ENCODE measurements at places on chromosomes 4 and X. TPM values are rescaled to one million over a fixed set of nuclear protein-coding genes. Genes with fewer than 3 reads are reported as not detected.

Gene REPS2
- total RNA-seq: 0.14 TPM

Gene CENPE
- total RNA-seq: 2.1 TPM

Gene ZFP92
- 0.28 TPM for total RNA-seq

Gene RHOXF2
- not detected for total RNA-seq

Gene FGFBP1
- total RNA-seq: not detected

Gene F8A3
- 0.55 TPM for total RNA-seq

Gene CXorf65
- not detected for total RNA-seq

Gene GPR50
- total RNA-seq: not detected

Gene AFF2
- total RNA-seq: under 0.01 TPM

Gene STAP1
- not detected for total RNA-seq

Gene SPANXN3
- total RNA-seq: not detected

Gene INPP4B
- total RNA-seq: 4.3 TPM

Gene PCDH11X
- total RNA-seq: not detected

Gene PRR27
- total RNA-seq: not detected

Gene ASB11
- total RNA-seq: not detected

Gene CCDC110
- total RNA-seq: 2.0 TPM

Gene GNRHR
- not detected for total RNA-seq

Gene TMEM156
- 0.18 TPM for total RNA-seq

Gene BMX
- total RNA-seq: 0.14 TPM

Gene IL3RA
- 0.09 TPM for total RNA-seq

Gene GPRASP1
- 4.0 TPM for total RNA-seq

Gene IL1RAPL1
- 0.46 TPM for total RNA-seq

Gene SUPT20HL1
- 0.14 TPM for total RNA-seq

Gene GK2
- total RNA-seq: not detected

Gene SOWAHD
- 0.43 TPM for total RNA-seq

Gene UGT2A1
- not detected for total RNA-seq

Gene PNCK
- 0.74 TPM for total RNA-seq

Gene DMRTC1
- not detected for total RNA-seq

Gene COL4A5
- 102 TPM for total RNA-seq

Gene CXCL11
- total RNA-seq: 0.14 TPM

Gene GPR78
- total RNA-seq: 3.0 TPM

Gene NDUFA1
- total RNA-seq: 150 TPM

Gene FRMD7
- 0.09 TPM for total RNA-seq

Gene ZCCHC12
- total RNA-seq: under 0.01 TPM

Gene PDE6B
- total RNA-seq: 1.3 TPM

Gene UGT2A3
- not detected for total RNA-seq

All from smooth muscle cell of bladder (primary cell).